ENCODE measurements at places on chromosomes 4 and X.
A peak's percentile ranks its signal among the peaks of the same experiment; 100 is the strongest.

DNA sequence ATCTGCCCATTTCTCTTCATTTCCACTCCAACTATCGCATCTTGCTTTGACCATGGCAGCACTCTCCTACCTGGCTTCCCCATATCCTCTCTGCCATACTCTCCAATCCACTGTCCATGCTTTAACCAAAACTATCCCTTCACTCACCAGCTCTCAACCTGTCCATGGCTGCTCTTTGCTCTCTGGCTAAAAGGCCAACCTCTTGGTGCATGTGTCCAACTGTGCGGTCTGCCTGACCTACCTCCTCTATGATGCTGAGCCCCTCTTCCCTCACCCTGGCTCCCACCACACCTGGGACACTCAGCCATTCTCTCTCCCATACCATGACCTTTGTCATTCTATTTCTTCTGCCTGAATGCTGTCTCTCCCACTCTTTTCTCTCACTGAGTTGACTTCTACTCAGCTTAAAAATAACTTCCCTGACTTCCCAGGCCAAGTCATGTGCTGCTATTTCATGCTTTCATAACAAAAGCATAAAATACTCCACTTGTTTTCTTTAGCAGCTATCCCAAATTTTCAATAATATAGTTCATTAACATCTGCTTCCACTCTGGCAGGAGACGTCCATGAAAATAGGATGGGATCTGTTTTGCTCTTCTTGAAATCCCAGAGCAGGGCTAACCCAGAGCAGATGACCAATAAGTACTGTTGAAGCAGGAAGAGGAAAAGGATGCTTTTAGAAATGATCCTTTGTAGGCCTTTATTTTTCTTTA, 29.8 kb upstream of the KLF3 start:
- DNase-seq: no peak

DNA sequence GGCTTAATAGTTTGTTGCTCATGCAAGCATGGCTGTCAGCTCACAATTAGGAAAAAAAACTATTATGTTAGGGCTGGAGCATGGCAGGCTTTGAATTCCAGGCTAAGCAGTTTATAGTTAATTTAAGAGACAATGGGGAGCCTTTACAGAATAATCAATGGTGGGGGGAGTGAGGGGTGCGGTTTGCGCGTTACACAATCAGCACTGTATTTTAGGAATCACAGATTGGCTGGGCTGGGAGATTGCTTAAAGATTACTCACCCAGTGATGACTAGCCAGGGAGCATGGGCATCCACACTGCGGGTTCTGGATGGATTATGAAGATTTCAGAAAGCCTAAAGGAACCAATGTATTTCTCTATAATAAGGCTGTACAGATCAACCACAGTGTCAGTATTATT, 186.6 kb downstream of the SOX3 start:
- DNase-seq: no peak

- DNase-seq: no peak
These were observed 94.5 kb downstream of the CASK start for GRCh38 chrX:41828826-41829225.

GRCh38 chr4:84151574-84151973, 347.5 kb downstream of the NKX6-1 start:
- DNase-seq: peak; percentile 9

- no peak for DNase-seq
These were observed 241.7 kb upstream of the PSAPL1 start for GRCh38 chr4:7676398-7676922.

GRCh38 chrX:118455013-118455412, 40.6 kb upstream of the DOCK11 start:
- no peak for DNase-seq

DNA sequence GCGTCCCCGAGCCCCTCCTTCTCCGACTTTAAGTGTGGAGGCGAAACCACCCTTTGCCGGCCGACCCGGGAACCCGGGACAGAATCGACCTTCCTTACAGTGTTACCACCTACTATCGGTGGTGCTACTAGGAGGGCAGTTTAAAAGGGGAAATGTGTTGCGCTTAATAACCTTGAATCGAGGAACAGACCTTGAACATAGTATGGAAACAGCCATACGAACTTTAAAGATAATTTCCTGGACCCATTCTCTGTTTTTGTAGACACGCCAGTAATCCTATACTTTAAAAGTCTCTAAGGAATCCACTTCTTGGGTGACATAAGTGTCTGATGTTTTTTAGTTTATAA, 1.5 kb downstream of the ING2 start:
- DNase-seq: no peak

- DNase-seq: no peak
These were observed 444.2 kb downstream of the GRIA2 start for GRCh38 chr4:157664726-157665125.

GRCh38 chrX:34426334-34426733, 230.8 kb downstream of the TMEM47 start:
- DNase-seq: no peak

DNA sequence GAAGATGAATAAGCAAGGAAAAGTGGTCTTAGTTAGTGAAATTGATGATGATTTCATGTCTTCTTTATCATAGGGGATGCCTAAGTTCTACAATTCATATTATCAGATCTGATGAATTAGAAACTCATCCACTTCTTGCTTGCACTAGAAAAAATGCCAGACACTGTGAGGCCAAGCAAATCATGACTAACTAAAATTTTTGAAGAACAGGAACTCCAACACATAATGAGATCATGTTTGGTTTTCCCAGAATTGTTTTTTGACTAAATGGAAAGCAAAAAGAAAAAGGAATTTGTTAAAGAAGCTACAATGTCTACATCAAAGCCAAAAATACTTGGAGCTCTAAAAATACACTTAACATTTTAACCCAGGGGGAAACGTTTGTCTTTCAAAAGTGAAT, 120.4 kb downstream of the ARSF start:
- no peak for DNase-seq

GRCh38 chr4:149112109-149112508, 669.9 kb upstream of the NR3C2 start:
- no peak for DNase-seq

Measured in transverse colon (tissue), 4 donors.